ENCODE measurements at places on chromosomes 13 and 19. TPM values are rescaled to one million over a fixed set of nuclear protein-coding genes. Genes with fewer than 3 reads are reported as not detected.

- no peaks in the 10 kb centered on the region for H3K27me3 ChIP-seq
- peak; percentile 96 for DNase-seq
- H3K4me3 ChIP-seq: peak overlapping the region; percentile 63
- peaks cover 23% of the 10 kb centered on the region for H3K4me1 ChIP-seq
Measured at GRCh38 chr13:99498171-99499161, 2.8 kb upstream of the TM9SF2 start.

DNA sequence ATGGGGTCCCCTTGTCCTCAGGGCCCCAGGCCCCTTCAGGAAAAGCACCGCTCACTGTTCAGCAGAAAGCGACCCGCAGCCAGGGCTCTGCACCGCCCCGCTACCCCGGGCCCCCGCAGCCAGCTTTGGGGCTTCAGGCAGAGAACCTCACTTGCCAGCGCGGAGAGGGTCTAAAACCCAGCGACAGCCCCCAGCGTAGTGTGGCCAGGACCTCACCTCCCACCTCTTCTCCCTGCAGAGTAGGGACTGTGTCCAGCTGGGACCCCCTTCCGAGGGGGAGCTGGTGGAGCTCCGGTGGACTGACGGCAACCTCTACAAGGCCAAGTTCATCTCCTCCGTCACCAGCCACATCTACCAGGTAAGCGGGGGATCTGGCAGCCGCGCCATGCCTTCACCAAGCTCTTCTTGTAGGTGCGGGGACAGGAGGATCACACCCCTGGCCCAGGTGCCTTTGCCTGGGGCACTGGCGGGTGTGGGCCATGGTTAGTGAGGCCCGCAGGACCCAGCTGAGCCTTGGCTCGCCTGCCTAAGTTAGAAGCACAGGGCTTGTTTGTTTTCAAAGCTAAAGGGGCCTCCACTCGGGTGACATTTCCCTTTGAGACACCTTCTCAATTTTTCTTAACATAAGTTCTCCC lies 175.7 kb downstream of the KDM4B start:
- H3K36me3 ChIP-seq: no peaks in the 10 kb centered on the region
- H3K27ac ChIP-seq: no peak overlapping the region
- H3K4me1 ChIP-seq: no peaks in the 10 kb centered on the region
- DNase-seq: no peak
- no peak overlapping the region for H3K4me3 ChIP-seq

DNA sequence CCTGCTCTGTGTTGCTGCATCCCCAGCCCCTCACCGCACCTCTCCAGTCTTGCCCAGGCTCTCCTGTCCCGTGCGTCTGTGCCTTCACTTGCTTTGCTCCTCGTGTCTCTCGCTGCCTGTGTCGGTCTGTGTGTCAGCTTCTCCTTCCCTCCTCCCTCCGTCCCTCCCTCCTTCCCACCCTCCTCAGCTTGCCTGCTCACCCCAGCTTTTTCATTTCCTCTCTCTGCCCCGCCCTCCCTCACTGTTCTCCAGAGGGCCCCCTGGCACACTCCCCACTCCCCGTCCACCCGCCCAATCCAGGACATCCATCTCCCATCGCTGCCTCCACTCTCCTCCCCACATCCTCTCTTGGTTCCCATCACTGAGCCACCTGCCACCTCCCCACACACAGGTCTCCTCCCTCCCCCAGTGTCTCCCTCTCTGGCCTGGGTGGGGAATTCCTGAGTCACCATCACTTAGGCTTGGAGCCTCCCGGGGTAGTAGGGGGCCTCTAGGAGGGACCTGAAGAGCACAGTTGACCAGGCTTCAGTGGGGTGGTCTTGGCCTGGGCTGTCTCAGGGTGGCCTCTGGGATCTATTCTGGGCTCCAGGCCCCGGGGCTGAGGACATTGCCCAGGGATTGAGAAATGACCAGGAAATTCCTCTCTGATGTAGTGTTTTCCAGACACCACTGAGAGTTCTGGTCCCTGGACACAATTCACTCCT lies at the start of gene PTGIR:
TSS of gene PTGIR (minus strand) at position 132 of the 704 bp plus-strand sequence. CDS start 864 bp downstream, outside the sequence.
- H3K4me3 ChIP-seq: peak within 1 kb of the TSS; percentile 52
- DNase-seq: peak; percentile 43
- peak within 1 kb of the TSS; percentile 97 for H3K27ac ChIP-seq
- H3K36me3 ChIP-seq: no peaks in the 10 kb centered on the region
- no peaks in the 10 kb centered on the region for H3K27me3 ChIP-seq

DNA sequence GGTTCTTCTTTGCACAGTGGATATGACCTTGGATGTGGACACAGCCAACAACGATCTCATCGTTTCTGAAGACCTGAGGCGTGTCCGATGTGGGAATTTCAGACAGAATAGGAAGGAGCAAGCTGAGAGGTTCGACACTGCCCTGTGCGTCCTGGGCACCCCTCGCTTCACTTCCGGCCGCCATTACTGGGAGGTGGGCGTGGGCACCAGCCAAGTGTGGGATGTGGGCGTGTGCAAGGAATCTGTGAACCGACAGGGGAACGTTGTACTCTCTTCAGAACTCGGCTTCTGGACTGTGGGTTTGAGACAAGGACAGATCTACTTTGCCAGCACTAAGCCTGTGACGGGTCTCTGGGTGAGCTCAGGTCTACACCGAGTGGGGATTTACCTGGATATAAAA lies 9.4 kb downstream of the RFPL4AL1 start:
- no peak for DNase-seq
- no peaks in the 10 kb centered on the region for H3K36me3 ChIP-seq
- peaks cover 23% of the 10 kb centered on the region for H3K27me3 ChIP-seq
- no peaks in the 10 kb centered on the region for H3K4me1 ChIP-seq
- no peak overlapping the region for H3K27ac ChIP-seq

DNA sequence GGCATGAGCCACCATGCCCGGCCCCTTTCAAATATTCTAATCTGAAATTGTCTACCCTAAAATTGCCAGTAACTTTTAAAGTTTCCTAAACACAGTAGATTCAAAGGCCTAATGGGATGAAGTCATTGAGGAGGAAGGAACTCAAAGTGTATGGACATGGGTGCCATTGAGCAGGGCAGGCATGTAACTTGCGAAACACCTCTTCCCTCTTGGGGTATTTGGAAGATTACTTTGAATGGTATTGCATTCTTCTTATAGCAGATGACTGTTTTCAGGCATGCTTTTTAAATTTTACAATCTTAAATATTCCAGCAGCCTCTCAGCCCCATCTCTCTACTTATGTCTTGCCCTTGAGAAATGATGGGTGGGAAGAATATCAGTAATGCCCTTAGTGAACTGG lies 21.0 kb downstream of the TM9SF2 start:
- H3K27me3 ChIP-seq: no peaks in the 10 kb centered on the region
- H3K4me1 ChIP-seq: no peaks in the 10 kb centered on the region
- H3K27ac ChIP-seq: no peak overlapping the region
- H3K36me3 ChIP-seq: peaks cover 35% of the 10 kb centered on the region
- DNase-seq: no peak

DNA sequence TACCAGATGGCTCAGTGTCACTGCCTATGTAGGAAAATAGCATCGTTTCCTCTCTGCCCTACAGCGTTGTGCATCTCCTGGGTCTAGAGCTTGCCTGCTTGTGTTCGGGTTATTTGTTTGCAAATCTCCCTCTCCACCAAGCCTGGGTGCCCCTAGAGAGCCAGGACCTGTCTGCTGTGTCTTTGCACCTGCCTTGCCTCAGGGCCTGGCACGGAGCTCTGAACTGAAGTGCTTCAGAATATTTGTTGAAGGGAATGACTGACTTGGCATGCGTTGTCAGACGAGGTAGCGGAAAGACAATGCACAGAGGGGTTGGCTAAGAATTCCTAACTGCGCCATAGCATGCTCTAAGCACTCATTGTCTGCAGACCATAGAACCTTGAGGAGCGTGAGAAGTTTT lies 263.4 kb downstream of the FGF9 start:
- no peaks in the 10 kb centered on the region for H3K36me3 ChIP-seq
- H3K4me1 ChIP-seq: no peaks in the 10 kb centered on the region
- H3K4me3 ChIP-seq: no peak overlapping the region
- no peak for DNase-seq
- no peaks in the 10 kb centered on the region for H3K27me3 ChIP-seq

DNA sequence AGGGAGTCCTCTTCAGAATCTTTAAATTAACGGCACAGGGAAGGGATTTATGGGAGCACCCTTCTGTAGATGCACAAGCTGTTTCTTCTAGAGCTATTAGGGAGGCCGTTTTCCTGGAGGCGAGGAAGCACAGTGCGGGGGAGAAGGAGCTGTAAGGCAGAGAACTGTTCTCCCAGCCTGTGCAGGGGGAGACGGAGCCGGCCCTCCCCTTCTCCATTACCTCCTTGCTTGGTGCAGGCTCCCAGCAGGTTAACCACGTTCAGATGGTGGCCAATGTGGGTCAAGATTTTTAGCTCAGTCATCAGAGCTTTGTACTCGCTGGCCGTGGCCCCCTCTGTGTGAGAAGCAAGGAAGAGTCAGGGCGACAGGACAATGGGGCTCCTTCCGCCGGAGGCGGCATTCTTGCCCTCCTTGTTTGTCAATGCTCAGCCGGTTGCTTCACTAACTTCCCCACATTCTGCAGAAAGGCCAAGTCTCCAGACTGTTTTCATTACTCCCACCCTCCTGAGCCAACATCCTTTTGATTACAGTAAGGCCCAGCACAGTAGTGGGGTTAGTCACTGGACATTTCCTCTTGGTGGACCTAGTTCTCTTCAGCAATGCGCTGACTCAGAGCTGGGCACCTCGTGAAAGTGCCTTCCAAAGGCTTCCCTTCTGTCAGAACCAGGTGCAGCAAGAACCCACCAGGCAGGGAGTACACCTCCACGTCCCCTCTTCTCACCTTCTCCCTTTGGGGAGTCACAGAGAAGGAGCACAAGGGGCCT lies 165.4 kb downstream of the FLT1 start:
- no peak overlapping the region for H3K4me3 ChIP-seq
- no peak for DNase-seq
- H3K36me3 ChIP-seq: no peaks in the 10 kb centered on the region
- H3K27me3 ChIP-seq: no peaks in the 10 kb centered on the region
- H3K27ac ChIP-seq: peak overlapping the region; percentile 35

DACT3 gene
- polyA plus RNA-seq: 10.6 TPM

TRPM4 gene
- 16.9 TPM for polyA plus RNA-seq

ZNF534 gene
- not detected for polyA plus RNA-seq

ALG11 gene
- polyA plus RNA-seq: 5.0 TPM

EPS8L1 gene
- polyA plus RNA-seq: 12.9 TPM
